ENCODE measurements at places on chromosomes 7 and 10. TPM values are rescaled to one million over a fixed set of nuclear protein-coding genes. Genes with fewer than 3 reads are reported as not detected.

- no peaks in the 10 kb centered on the region for H3K4me1 ChIP-seq
- no peaks in the 10 kb centered on the region for H3K36me3 ChIP-seq
- no peak overlapping the region for H3K4me3 ChIP-seq
- DNase-seq = no peak
- no peak overlapping the region for H3K27ac ChIP-seq
Measured at GRCh38 chr10:44377651-44378310, 7.1 kb downstream of the CXCL12 start.

DNA sequence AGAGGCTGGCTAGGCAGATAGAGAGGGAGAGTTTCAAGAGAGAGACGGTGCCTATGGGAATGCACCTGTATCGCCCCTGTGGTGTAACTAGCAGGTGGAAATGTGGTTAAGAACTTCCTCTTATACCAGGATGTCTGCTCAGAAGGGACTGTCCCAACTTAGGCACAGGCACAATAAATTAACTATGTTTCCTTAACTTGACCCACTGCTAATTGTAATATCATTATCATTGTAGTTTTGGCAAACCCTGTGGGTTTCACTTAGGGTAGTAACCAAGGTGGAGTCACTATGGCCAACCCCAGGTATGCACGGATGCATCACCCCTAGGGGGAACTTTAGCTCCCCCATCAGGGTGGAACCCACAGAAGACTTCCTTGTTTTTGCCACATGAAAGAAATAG lies 455.7 kb downstream of the DGKB start:
- no peak overlapping the region for H3K4me3 ChIP-seq
- H3K27ac ChIP-seq = no peak overlapping the region
- H3K36me3 ChIP-seq = no peaks in the 10 kb centered on the region

DNA sequence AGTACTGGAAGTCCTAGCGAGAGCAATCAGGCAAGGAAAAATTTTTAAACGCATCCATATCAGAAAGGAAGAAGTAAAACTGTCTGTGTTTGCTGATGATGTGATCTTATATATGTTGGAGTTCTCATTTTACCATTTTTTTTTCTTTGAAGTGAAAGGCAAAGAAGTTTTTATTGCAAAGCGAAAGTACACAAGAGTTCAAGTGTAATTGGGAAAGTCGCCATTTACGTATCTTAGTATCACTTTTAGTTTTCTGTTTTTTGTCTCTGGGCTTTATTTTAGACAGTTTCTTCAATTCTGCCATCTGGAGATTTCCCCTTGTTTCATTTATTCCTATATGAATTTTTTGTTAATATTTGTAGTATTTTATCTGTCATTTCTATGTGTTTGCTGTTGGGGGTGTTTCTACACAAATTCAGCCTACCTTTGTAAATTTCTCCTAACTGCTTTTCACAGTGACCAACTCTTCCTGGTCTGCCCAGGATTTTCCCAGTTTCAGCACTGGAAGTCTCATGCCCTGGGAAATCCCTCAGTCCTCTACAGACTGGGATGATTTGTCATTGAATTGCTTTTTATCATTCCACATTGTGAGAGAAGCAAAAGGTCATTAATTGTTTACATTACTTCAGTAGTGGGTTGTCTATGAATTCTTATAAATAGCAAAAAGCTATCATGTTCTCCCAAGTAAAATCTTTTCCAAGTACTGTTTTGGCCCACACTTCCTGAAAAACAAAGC lies 23.2 kb downstream of the BET1 start:
- no peak overlapping the region for H3K27ac ChIP-seq
- no peak for DNase-seq
- H3K27me3 ChIP-seq = peaks cover 2% of the 10 kb centered on the region
- peaks cover 7% of the 10 kb centered on the region for H3K4me1 ChIP-seq

GRCh38 chr7:155880721-155881120 lies 68.5 kb upstream of the SHH start:
- H3K4me1 ChIP-seq = no peaks in the 10 kb centered on the region
- no peak overlapping the region for H3K4me3 ChIP-seq
- peaks cover 5% of the 10 kb centered on the region for H3K27me3 ChIP-seq
- no peak overlapping the region for H3K27ac ChIP-seq
- no peak for DNase-seq

- H3K27me3 ChIP-seq = no peaks in the 10 kb centered on the region
- H3K27ac ChIP-seq = no peak overlapping the region
- no peak for DNase-seq
Measured at GRCh38 chr10:107689323-107689722, 524.8 kb upstream of the SORCS1 start.

GRCh38 chr10:51459476-51459875 lies 239.9 kb downstream of the CSTF2T start:
- H3K36me3 ChIP-seq = no peaks in the 10 kb centered on the region
- no peaks in the 10 kb centered on the region for H3K27me3 ChIP-seq
- no peaks in the 10 kb centered on the region for H3K4me1 ChIP-seq
- H3K27ac ChIP-seq = no peak overlapping the region
- no peak for DNase-seq
- H3K4me3 ChIP-seq = no peak overlapping the region

DNA sequence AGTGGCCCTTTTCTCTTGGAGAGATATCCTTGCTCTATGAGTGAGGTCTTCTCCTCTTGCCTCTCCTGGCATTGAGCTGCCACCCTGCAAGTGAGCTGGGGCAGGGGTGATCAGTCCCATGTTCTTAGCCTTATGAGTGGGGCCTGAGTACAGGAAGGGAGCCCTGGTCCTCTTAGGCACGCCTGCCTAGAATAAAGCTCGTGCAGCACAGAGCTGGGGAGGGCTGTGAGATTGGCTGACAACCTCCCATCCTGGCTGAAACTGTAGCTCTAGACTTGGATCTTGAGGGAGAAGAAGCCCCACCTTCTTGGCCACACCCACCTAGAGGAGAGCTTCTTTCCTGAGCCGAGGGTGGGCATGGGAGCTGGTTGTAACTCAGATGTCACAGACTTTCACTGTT lies 305.0 kb upstream of the ZNF32 start:
- H3K36me3 ChIP-seq = no peaks in the 10 kb centered on the region
- no peaks in the 10 kb centered on the region for H3K4me1 ChIP-seq
- H3K4me3 ChIP-seq = no peak overlapping the region
- no peak for DNase-seq
- peaks cover 8% of the 10 kb centered on the region for H3K27me3 ChIP-seq

GRCh38 chr10:7184660-7185366 lies 226.0 kb downstream of the SFMBT2 start:
- peaks cover 59% of the 10 kb centered on the region for H3K4me1 ChIP-seq
- no peaks in the 10 kb centered on the region for H3K27me3 ChIP-seq
- peak overlapping the region; percentile 34 for H3K4me3 ChIP-seq

DNA sequence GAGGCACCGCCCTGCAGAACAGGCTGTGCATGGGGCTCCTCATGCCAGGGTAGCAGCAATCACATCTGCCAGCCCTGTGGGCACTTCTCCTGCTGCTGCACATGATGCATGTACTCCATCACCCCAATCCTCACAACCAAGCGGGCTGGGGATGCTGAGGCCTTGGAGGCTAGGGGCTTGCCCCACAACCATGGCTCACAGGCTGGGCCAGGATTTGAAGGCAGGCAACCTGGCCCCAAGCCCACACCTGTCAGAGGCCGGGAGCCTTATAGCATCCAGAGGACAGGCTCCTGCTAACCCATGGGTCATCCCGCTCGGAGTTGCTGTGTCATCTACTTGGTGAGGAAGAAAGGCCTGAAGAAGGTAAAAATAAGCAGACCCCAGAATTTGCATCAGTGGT lies 2.2 kb downstream of the POLM start:
- H3K4me1 ChIP-seq = peaks cover 32% of the 10 kb centered on the region
- H3K4me3 ChIP-seq = no peak overlapping the region
- peaks cover 26% of the 10 kb centered on the region for H3K36me3 ChIP-seq
- H3K27me3 ChIP-seq = no peaks in the 10 kb centered on the region

GRCh38 chr7:132568962-132569361 lies 7.3 kb downstream of the PLXNA4 start:
- peaks cover 66% of the 10 kb centered on the region for H3K27me3 ChIP-seq
- no peak for DNase-seq
- peaks cover 2% of the 10 kb centered on the region for H3K36me3 ChIP-seq
- H3K27ac ChIP-seq = no peak overlapping the region

DNA sequence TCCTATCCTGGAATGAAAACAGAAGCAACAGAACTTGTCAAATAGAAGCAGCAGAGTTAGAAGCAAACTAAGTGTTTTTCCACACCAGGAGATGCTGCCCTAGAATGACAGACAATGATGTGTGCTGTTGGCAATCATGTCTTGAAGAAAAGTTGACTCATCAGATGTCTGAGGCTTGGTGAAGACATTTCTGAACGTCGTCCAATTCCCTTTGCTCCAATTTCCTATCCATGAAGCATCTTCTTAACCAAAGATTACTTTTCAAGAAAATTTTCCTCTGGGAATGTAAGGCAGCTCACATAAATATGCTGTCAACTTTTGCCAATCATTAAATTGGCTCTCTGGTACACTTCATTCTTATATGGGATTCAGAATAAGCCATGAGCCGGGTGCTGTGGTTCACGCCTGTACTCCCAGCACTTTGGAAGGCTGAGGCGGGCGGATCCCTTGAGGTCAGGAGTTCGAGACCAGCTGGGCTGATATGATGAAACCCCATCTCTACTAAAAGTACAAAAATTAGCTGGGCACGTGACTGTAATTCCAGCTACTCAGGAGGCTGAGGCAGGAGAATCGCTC lies 34.6 kb downstream of the MALSU1 start:
- no peaks in the 10 kb centered on the region for H3K36me3 ChIP-seq
- H3K4me3 ChIP-seq = no peak overlapping the region
- H3K4me1 ChIP-seq = no peaks in the 10 kb centered on the region
- peaks cover 19% of the 10 kb centered on the region for H3K27me3 ChIP-seq

GRCh38 chr10:124994573-124995473 lies 52.9 kb downstream of the ZRANB1 start:
- no peak for DNase-seq
- H3K27ac ChIP-seq = no peak overlapping the region
- H3K36me3 ChIP-seq = no peaks in the 10 kb centered on the region
- H3K27me3 ChIP-seq = no peaks in the 10 kb centered on the region
- H3K4me1 ChIP-seq = no peaks in the 10 kb centered on the region

DNA sequence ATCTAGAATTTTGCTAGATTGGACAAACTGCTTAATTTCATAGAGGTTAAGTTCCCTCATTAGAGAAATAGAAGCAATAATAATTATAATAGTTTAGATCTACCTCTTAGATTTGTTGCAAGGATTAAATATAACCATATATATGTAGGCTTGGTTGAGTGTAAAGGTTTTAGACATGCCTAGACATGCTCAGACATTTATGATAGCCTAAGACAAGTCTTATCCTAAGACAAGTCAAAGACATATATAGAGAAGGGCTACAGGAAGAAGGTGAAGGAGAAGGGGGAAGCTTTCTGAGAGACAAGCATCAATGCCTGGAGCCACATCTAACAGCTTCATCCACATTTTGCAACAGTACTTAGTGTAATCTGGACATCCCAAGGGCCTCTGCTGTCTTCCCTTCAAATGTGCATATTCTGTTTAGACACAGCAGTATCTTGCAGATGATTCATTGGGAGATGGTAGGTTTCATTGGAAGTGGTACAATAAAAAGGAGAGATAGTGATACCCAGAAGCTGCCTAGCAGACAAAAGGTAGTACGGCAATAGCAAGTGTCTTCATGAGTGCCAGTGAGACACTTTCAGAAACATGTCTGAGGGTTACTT lies 146.5 kb downstream of the HGF start:
- DNase-seq = no peak
- no peak overlapping the region for H3K27ac ChIP-seq
- no peaks in the 10 kb centered on the region for H3K4me1 ChIP-seq
- no peaks in the 10 kb centered on the region for H3K36me3 ChIP-seq
- no peak overlapping the region for H3K4me3 ChIP-seq

DNA sequence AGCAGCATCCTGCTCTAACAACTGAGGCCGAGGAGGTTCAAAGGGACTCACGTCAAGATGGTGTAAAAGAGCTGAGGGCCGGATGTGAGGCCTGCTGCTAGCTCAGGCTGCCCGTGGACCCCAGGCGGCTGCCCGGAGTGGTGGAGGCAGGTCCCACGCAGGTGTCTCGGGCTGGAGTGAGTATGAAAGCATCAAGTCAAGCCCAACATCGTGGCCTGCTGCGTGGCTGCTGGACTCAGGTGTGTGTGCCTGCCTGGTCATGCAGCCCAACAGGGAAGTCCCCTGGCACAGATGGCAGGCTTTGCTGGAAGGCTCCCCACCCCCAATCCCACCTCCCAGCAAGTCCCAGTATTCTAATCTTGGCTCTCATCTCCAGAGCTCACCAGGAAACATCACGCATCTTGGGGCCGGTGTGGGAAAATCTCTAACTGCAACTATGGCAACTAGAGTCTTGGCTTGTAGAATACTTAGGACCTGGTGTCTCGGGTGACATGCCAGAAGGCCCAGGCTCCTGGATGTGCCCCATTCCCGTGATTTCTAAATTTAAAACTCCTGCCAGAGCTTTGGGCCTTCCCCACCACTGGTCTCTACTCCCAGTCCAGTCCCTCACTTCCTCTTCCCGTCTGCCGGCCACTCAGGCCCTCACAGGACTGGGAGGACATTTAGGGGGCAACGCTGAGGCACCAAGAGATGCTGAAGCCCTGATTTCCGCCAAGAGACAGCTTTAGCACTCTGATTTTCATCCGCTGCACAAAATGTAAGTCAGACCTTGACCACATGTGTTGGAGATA lies 85.9 kb downstream of the PRKAG2 start:
- DNase-seq = no peak
- no peaks in the 10 kb centered on the region for H3K36me3 ChIP-seq
- H3K4me3 ChIP-seq = no peak overlapping the region
- H3K27ac ChIP-seq = no peak overlapping the region
- H3K27me3 ChIP-seq = peaks cover 4% of the 10 kb centered on the region
- H3K4me1 ChIP-seq = peaks cover 6% of the 10 kb centered on the region

DNA sequence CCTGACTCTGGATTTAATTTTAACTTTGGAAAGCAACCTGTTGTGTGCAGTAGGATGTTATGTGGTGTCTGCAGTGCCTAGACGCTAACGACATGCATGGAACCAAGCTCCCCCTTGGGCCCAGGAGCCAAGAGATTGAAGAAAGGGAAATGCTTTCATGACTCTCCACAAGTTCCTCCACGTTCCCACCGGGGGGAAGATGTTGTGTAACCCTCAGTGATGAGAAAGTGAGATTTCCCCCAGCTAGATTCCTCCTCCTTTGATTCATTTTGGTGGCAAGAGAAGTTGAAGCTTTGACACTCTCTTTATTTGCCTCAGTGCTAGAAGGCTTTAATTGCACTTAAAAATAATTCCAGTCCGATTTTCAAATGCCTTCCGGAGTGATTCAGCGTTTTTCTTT lies 157.9 kb upstream of the INSYN2A start:
- DNase-seq = no peak
- no peak overlapping the region for H3K4me3 ChIP-seq

- peaks cover 3% of the 10 kb centered on the region for H3K27me3 ChIP-seq
- no peak overlapping the region for H3K27ac ChIP-seq
- DNase-seq = no peak
- H3K4me1 ChIP-seq = peaks cover 36% of the 10 kb centered on the region
- H3K4me3 ChIP-seq = peak overlapping the region; percentile 88
- H3K36me3 ChIP-seq = peaks cover 3% of the 10 kb centered on the region
Measured at GRCh38 chr7:91942312-91942711, 1.6 kb downstream of the AKAP9 start.

Gene ITPRIP
- 17.3 TPM for total RNA-seq

Gene FBXL15
- 14.5 TPM for total RNA-seq

Gene C10orf71
- not detected for total RNA-seq

Gene IKZF5
- total RNA-seq = 21.9 TPM

Gene DNAJC30
- total RNA-seq = 11.6 TPM

Gene EPHA1
- not detected for total RNA-seq

Data from activated T-helper 1 cell treated with anti-CD3 and anti-CD28 coated beads, Interleukin-12 subunit alpha, Interleukin-12 subunit beta, Interleukin-2, Interleukin-4 antibody, amounts not matched to agents 30 ng/mL and 10 ng/mL and 1 ng/mL, durations not matched to agents 14 hours and 24 hours and 36 hours (primary cell).